ENCODE measurements at places on chromosomes 1 and 21.

- DNase-seq: no peak
Measured at GRCh38 chr1:157110003-157110402, 10.4 kb upstream of the ETV3L start.

- no peak for DNase-seq
Measured at GRCh38 chr1:206824331-206824730, 41.1 kb upstream of the IL20 start.

GRCh38 chr1:159473335-159473734 lies 33.8 kb downstream of the OR10J1 start:
- no peak for DNase-seq

DNA sequence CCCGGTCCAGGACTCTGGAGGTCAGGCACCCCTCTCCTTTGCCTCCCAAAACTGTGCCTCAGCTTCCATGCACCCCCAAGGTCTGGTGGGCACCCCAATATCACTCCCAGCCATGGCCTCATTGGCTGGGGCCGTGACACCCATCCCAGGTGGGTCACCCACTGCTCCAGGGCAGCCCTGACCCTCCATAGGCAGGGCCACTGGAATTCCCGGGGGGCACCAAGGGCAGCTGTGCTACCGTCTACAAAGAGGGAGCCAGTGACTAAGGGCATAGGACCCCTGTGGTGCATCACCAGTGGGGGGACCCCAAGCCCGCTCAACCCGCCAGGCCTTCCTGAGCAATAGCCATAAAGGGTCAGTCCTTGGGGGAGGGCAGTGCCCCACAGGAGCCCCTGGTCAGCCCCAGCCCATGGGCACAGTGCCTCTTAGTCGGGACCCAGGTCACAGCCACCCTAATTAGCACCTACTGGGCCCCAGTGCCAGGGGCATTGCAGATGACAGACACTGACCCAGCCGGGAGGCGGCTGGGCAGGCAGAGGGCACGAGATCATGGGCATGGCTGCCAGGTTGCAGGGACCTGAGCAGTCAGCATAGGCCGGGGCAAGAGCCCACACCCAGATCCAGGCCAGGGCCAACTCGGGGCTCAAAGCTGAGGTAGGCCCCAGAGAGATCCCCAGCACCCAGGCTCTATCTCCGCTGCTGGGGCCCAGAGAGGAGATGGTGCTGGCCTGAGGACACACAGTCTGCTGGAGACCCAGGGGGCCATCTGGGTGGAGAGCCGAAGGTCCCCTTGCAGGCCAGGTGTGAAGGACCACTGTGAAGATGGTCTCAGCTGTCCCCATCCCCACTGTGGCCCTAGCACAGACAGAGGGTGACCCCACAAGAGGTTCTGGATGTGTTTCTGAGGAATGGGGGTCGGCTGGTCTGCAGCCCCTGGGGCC lies 19.0 kb upstream of the ARF1 start:
- no peak for DNase-seq

DNA sequence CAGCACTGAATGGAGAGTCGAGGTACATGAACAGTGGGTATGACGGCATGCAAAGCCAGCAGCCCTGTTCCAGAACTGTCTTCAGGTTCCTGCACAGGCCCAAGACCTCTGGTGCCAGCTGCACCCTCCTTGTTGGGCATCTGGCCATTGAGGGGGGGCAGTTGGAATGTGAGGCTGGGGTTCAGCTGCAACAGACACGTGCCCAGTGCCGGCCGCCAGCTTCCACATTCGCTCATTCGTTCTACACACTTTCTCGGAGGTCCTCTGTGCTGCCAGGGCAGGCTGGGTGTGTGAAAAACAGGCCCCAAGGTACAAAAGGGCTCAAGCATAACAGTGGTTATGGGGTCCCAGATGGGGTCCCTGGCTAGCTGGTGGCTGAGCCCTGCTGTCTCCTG lies 37.9 kb upstream of the SLC19A1 start:
- no peak for DNase-seq

DNA sequence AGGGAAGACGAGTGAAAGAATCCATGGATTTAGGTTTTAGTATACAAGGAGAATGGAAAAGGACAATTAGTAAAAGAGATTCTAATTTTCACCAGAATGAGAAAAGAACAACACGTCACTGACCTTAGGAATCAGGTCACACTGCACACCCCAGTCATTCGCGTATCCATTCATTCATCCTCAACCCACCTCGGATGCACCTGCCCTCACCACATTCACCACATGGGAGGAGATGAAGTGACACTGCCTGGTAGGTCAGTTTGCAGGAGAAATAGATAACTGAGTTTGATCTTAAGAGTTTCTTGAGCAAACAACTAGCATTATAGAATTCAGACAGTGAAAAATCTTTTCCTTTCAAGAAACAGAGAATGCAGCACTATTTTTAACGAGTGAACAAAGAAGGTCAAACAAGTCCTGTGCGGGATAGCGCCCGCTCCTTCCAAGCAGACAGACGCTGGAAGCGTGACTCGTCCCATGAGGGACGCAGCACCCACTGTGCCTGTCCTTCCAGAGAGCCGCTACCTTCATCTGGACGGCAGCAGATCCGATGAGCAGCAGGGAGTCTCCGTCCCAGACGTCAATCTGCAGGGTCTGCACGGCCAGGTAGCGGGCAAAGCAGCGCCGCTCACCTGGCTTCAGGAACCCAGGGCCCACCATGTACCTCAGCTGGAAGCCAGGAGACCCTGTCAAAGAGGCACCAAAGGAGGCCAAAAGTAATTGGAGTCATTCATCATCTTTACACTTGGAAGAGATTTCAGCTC lies 101.7 kb downstream of the NPHP4 start:
- no peak for DNase-seq

GRCh38 chr1:56502700-56503245 lies 76.6 kb downstream of the PLPP3 start:
- no peak for DNase-seq

- DNase-seq: no peak
Measured at GRCh38 chr1:211577277-211577818, 1.6 kb downstream of the SLC30A1 start.

DNA sequence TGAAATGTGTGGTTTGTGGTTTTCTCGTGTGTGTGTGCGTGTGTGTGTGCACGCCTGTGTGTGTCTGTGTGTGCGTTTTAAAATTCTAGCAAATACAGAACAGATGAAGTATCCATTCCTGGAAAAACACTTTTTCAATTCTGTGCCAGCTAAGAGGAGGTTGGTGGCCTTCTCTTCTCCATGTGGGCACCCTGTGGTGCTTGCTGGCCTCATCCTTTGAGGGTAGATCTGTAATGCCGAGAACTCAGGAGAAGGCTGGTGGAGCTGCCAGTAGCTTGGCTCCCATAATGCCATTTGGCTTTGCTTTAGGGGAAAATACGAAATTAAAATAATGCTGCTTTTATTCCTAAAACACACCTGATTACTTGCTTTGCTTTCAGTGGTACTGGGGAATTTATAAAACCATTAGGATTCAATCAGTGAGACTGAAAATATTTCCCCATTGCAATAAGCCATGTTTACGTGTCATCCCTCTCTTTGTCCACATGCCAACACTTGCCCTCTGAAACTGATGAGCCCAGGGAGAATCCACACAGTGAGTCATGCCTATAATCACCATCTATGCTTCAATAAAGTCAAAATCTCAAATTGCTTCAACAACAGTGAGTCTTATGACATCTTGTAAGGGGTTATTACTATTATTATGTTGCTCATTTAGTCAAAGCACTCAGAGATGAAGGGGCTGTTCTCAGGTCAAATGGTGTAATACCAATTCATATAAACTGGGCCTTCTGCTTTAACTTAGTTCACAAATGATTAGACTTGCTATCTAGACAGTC lies 39.2 kb downstream of the ABCA4 start:
- no peak for DNase-seq

DNA sequence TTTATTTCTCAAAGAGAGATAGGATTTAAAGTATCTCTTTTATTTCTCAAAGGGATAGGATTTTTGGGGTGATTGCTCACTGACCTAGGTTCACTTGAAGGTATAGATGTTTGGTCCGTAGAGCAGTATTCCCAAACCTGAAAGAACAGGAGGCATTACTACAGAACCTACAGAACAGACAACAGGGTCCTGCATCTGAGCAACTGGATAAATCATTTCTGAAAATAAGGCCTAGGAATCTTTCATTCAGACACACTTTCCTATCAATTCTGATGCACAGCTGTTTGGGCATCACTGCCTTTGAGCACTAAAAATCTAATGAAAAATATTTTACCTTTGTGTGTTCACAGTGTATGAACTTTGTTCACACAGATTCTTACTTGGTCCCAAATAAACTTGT lies 17.2 kb upstream of the CLIC6 start:
- no peak for DNase-seq

DNA sequence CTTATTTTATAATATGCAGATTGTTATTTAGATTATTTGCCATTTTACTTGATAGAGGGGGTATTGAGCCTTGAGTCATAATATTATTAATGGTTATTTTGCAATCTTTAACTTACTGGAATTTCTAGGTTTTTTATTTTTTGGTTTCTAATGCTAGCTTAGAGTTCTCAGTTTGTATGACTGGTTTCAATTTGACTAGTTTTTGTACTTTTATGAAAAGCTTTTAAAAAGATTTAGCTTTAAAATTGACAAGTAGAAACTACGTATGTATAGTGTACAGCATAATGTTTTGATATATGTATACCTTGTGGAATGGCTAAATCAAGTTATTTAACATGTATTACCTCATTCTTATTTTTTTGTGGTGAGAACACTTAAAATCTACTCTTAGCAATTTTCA lies 41.5 kb downstream of the CEP350 start:
- no peak for DNase-seq

GRCh38 chr1:205591522-205592351 lies 40.1 kb downstream of the ELK4 start:
- peak; percentile 90 for DNase-seq

- peak; percentile 66 for DNase-seq
Measured at GRCh38 chr1:212514782-212515181, 82.1 kb downstream of the NENF start.

GRCh38 chr1:9892563-9893528 lies 17.2 kb downstream of the CTNNBIP1 start:
- no peak for DNase-seq

DNA sequence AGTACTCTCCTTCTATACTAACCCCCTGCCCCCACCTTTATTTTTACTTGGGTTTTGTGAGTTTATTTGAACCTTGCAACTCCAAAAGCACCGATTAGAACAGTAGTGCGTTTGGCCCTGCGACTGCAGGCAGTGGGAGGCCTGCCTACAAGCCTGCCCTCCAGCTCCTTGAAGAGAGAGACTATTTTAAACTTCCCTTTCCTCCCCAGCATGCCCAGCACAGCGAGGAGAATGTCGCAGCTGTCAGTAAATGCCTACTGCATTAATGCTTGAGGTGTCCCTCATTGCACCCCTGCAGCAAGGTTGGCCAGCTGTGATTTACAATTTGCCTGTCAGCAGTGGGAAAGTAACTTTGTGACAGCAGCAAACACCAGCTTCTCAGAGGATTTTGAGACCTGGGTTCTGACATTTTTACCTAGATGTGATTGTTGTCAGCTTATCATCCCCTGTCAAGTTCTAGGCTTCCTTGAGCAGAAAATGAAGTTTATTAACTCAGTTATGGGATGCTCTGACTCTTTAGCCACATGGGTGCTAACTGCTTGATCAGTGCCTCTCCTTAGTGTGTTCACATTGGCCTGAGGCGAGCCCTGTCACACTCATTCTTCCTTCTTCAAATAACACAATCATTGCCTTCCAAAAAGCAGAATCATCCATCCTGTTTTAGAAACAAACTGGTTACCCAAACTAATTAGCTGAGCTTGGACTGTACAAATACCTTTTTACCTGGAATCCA lies 170.6 kb downstream of the PDE4B start:
- no peak for DNase-seq

- no peak for DNase-seq
Measured at GRCh38 chr21:40631211-40631610, 215.7 kb downstream of the DSCAM start.

GRCh38 chr1:179447489-179447888 lies 81.7 kb downstream of the AXDND1 start:
- no peak for DNase-seq

All from left lung (tissue), 14 donors.